ENCODE measurements at places on chromosomes 4 and X.
A peak's percentile ranks its signal among the peaks of the same experiment; 100 is the strongest.

DNA sequence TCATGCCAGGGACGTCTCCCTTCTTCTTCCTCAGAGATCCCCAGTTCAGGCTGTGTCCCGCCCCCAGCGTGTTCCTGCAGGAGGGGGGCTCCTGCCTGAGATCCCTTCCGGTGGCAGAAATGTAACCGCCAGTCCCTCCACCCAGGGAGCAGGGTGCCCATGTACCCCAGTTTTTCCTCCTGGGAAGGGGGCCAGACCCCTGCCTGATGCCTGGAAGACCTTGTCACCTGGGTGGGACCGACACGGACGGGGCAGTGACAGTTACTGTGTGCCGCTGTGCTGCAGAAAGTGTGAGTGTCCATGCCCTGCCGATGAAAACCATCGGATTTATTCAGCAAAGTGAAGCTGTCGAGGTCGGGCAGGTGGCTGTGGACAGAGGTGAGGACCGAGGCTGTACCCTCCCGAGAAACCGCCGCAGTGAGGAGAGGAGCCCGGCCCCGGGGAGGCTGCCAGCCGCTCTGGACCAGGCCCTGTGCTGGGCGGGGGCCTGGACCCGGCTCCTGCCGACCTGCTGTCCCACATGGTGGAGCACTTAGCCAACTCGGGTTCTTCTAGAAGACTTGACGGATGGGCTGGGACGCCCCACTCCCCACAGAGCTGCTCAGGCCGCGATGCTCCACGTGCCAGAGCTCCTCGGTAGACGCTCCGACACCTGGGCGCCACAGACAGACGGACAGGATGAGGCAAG, 36.7 kb upstream of the HMX1 start:
- no peak overlapping the region for H3K27ac ChIP-seq
- no peak for DNase-seq
- no peaks in the 10 kb centered on the region for H3K27me3 ChIP-seq
- no peaks in the 10 kb centered on the region for H3K4me1 ChIP-seq

DNA sequence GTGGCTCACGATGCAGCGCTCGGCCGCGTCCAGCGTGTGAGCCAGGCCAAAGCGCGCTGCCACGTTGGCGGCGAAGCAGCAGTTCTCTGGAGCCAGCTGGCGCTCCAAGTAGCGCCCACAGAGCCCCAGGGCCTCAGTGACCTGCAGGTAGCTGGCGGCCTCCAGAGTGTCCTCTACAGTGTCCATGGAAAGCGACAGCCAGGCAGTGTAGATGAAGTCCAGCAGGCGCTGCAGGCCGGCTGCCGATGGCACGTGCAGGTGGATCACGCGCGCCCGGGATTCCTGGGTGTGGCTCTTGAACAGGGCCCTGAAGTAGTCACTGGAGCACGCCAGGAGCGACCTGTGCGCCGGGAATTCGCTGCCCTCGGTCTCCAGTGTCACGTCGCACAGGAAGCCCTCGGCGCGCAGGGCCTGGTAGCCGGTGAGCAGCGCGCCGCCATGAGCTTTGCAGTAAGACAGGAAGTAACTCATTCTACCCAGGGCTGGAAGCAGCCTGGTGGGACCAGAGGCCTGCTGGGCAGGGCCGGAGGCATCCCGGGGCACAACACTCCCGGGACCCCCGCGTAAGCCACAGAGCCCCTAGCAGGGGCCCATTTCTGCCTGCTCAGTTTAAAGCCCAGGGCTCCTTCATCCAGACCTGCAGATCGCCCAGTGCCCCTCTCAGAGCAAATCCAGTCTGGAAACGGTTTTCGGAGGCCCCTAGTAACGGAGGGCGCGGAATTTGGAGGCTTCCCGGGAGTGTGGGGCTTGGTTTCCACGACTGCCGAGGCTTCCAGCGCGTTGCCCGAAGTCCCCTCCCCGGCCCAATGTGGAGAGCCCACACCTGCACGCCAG, 595 bp downstream of the KLHL34 start:
- no peak for DNase-seq
- H3K27me3 ChIP-seq, result no peaks in the 10 kb centered on the region
- H3K27ac ChIP-seq, result no peak overlapping the region
- H3K4me1 ChIP-seq, result no peaks in the 10 kb centered on the region
- H3K36me3 ChIP-seq, result no peaks in the 10 kb centered on the region

DNA sequence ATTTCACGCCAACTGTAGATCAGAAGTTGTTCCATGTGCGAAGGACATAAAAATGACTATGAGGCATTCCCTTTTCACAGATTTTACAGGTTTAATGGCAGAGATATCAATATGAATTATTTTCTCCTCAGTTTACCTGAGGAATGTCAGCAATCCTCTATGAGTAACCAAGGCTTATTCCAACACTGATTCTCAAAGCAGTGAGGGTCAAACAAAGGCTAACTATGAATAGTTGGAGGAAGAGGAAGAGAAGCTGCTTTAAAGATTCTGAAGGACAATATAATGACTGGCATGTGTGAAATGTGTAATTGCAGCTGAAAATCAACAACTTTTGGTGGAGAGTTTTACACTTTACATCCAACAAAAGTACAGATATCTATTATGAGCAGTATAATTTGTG, 29.1 kb downstream of the NAF1 start:
- no peak overlapping the region for H3K4me3 ChIP-seq
- H3K27me3 ChIP-seq, result no peaks in the 10 kb centered on the region
- H3K27ac ChIP-seq, result no peak overlapping the region
- no peaks in the 10 kb centered on the region for H3K36me3 ChIP-seq
- DNase-seq, result no peak
- H3K4me1 ChIP-seq, result no peaks in the 10 kb centered on the region

- no peak overlapping the region for H3K27ac ChIP-seq
- H3K4me1 ChIP-seq, result no peaks in the 10 kb centered on the region
- no peak overlapping the region for H3K4me3 ChIP-seq
- H3K27me3 ChIP-seq, result no peaks in the 10 kb centered on the region
- no peaks in the 10 kb centered on the region for H3K36me3 ChIP-seq
These were observed 367.3 kb upstream of the FGF13 start for GRCh38 chrX:139078761-139079280.

- H3K27me3 ChIP-seq, result no peaks in the 10 kb centered on the region
- no peak overlapping the region for H3K27ac ChIP-seq
- H3K4me1 ChIP-seq, result no peaks in the 10 kb centered on the region
- H3K36me3 ChIP-seq, result no peaks in the 10 kb centered on the region
- no peak for DNase-seq
These were observed 609.3 kb downstream of the FSTL5 start for GRCh38 chr4:161554372-161554990.

DNA sequence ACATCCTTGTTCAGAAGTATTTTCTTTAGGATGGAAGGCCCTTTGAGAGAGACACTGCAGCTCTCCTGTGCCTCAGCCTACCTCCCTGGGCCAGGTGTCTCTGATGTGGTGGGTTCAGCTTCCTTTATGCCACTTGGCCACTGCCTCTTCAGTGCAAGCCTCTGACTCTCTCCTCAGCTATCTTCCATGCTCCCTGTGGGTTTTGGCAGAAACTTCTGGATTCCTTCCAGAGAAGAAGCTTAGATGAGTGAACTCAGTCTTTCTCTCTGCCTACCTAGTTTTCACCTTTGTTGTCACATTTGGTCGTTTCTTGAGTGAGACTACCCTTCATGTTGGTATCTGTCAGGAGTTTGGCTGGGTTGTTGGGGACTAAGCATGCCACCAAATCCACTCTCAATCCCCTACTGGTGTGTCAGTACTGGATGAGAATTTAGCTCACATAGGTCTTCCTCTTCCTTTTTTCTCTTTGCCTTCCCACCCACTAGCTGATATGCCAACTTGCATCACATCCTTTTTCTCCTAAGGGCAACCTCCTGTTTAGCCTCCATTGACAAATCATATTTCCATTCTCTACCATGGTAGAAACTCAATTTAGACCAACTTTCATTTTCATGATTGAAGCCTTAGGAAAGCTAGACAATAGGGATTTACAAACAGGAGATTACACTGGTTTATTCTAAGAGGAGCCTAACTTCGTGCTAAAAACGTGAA, 32.0 kb downstream of the IL15 start:
- no peak overlapping the region for H3K27ac ChIP-seq
- no peaks in the 10 kb centered on the region for H3K4me1 ChIP-seq
- no peak for DNase-seq

DNA sequence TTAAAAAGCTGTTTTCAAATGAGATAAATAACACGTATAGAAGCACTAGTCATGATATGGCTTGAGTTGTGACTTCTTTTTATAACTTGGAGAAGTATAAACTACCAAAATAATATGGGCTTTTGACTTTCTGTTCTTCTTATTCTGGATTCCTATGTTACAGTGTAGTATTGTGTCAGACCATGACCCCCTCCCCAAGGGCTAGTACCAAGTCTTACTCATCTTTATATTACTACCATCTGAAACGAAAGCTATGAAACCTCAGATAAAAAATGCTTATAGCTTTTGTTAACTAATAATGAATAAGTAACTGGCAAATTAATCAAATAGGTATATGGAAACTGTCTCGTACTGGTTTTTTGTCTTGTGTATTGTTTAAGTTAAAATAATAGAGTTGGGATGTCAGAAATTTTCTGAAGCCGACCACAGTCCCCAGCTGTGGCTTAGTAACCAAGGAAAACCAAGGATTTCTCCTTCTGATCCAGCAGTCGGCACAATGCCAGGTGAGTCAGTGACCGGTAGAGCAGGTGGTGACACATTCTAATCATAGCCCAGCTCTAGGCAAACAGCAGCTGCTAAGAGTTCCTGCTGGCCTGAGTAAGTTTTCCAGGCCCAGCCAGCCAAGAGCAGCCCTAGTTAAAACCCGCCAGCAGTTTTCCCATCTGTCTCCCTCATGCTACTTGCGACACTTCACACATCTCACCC, 163.3 kb upstream of the PRDX4 start:
- no peak overlapping the region for H3K27ac ChIP-seq
- no peaks in the 10 kb centered on the region for H3K36me3 ChIP-seq
- peak; percentile 82 for DNase-seq
- H3K27me3 ChIP-seq, result no peaks in the 10 kb centered on the region
- H3K4me3 ChIP-seq, result no peak overlapping the region

DNA sequence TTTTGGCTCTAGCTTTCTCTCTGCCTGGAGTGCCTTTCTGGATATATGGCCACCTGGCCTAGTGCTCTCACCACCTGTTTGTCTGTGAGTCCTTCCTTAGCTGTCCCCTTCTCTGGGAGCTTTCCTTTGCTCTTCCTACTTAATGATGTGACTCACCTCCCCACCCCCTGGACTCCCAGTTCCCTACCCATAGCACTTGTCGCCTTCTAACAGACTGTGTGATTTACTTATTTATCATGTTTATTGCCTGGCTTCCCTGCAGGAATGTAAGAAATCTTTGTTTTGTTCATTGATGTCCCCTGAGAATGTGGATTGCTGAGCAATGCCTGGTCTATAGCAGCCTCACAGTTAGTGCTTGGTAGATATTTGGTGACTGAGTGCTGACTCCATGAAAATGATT, 18.9 kb downstream of the ADD1 start:
- H3K4me1 ChIP-seq, result peaks cover 32% of the 10 kb centered on the region
- H3K4me3 ChIP-seq, result no peak overlapping the region
- no peak overlapping the region for H3K27ac ChIP-seq

GRCh38 chrX:40755291-40756249, 20.2 kb upstream of the MED14 start:
- H3K36me3 ChIP-seq, result no peaks in the 10 kb centered on the region
- no peaks in the 10 kb centered on the region for H3K27me3 ChIP-seq
- no peak overlapping the region for H3K27ac ChIP-seq
- peak; percentile 34 for DNase-seq

- no peak for DNase-seq
- H3K27me3 ChIP-seq, result no peaks in the 10 kb centered on the region
- H3K27ac ChIP-seq, result no peak overlapping the region
- no peaks in the 10 kb centered on the region for H3K4me1 ChIP-seq
- no peaks in the 10 kb centered on the region for H3K36me3 ChIP-seq
- no peak overlapping the region for H3K4me3 ChIP-seq
These were observed 41.5 kb upstream of the PTCHD1 start for GRCh38 chrX:23292988-23293651.

- H3K4me3 ChIP-seq, result no peak overlapping the region
- H3K36me3 ChIP-seq, result no peaks in the 10 kb centered on the region
- H3K4me1 ChIP-seq, result peaks cover 12% of the 10 kb centered on the region
These were observed 190.6 kb downstream of the GC start for GRCh38 chr4:71593311-71593710.

- H3K4me1 ChIP-seq, result peaks cover 4% of the 10 kb centered on the region
- peak; percentile 52 for DNase-seq
- H3K27me3 ChIP-seq, result no peaks in the 10 kb centered on the region
- H3K36me3 ChIP-seq, result no peaks in the 10 kb centered on the region
- H3K4me3 ChIP-seq, result peak overlapping the region; percentile 95
These were observed 680 bp downstream of the MAEA start for GRCh38 chr4:1290165-1290977.

DNA sequence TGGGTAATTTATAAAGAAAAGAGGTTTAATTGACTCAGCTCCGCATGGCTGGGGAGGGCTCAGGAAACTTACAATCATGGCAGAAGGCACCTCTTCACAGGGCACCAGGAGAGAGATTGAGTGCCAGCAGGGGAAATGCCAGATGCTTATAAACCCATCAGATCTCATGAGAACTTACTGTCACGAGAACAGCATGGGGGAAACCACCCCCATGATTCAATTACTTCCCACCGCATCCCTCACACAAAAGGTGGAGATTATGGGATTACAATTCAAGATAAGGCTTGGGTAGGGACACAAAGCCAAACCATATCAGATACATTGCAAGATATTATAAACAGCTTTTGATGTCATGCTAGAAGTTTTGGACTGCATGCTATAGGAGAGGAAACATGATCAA, 204.3 kb downstream of the VEGFC start:
- H3K27ac ChIP-seq, result no peak overlapping the region
- peak; percentile 77 for DNase-seq
- H3K4me1 ChIP-seq, result no peaks in the 10 kb centered on the region
- no peaks in the 10 kb centered on the region for H3K36me3 ChIP-seq
- H3K4me3 ChIP-seq, result no peak overlapping the region

GRCh38 chr4:154473497-154473896, 18.1 kb downstream of the DCHS2 start:
- no peak overlapping the region for H3K4me3 ChIP-seq
- no peak for DNase-seq
- H3K4me1 ChIP-seq, result no peaks in the 10 kb centered on the region
- H3K27ac ChIP-seq, result no peak overlapping the region
- no peaks in the 10 kb centered on the region for H3K27me3 ChIP-seq

DNA sequence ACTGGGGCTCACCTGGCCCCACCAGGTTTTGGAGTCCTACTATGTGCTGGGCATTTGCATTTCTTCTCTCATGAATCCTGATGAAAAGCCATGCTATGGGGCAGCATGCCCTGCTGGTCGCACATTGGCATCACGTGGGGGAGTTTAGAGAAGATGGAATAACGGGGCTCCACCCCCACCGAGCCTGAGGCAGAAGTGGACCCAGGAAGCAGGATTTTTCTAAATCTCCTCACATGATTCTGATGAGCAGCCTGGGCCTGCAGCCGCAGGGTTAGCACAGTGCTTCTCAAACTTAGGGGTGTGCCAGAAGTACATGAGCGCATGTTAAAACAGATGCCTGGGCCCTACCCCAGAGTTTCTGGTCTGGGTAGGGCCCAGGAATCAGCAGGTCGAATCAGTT, 4.6 kb upstream of the SORCS2 start:
- H3K4me3 ChIP-seq, result no peak overlapping the region
- H3K27me3 ChIP-seq, result no peaks in the 10 kb centered on the region
- H3K4me1 ChIP-seq, result no peaks in the 10 kb centered on the region
- H3K36me3 ChIP-seq, result no peaks in the 10 kb centered on the region

- no peak overlapping the region for H3K27ac ChIP-seq
- no peak overlapping the region for H3K4me3 ChIP-seq
- H3K4me1 ChIP-seq, result no peaks in the 10 kb centered on the region
- H3K36me3 ChIP-seq, result no peaks in the 10 kb centered on the region
- H3K27me3 ChIP-seq, result no peaks in the 10 kb centered on the region
These were observed 25.3 kb upstream of the SOD3 start for GRCh38 chr4:24770032-24770584.

Data from mesendoderm (in vitro differentiated cells).